NAMALWA (cell line): ENCODE measurements at places on chromosomes 11 and 22.

- DNase-seq, result no peak
Observed at GRCh38 chr11:8034604-8035190, 46.3 kb upstream of the TUB start.

DNA sequence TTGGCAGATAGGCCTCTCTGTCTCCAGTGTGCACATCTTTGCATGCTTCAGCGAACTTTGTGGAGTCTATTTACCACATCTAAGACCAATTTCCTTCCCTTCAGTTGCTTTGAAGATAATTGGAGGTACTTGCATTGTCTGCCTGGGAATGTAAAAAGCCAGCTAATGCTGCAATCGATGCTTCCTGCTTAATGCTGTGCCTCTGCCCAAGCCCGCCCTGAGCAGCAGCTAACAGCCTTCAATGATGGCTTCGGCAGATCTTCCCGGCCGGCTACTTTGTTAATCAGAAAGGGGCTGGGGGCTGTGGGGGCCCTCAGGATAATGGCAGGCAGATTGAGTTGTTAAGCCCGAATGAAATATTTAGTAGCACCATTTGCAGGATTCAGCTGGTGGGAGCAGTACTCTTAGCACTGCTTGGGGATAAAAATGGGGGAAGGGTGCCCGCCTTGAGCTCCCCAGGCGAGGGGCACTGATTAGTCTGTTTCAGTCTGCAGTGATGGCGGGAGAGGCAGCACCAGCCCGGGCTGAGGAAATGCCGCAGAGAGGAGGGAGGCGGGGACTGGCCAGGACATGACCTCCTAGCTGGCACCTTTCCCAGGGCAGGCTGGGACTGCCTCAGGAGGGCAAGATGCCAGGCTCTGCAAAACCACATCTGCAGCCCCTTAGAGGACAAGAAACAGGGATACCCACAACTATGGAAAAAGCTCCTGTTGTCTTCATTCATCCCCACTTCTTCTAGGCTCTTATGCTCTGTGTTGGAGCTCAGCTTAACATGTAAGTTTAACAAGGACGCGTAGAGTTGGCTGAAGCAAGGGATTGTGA is 460.0 kb downstream of the BUD13 start:
- DNase-seq, result no peak

DNA sequence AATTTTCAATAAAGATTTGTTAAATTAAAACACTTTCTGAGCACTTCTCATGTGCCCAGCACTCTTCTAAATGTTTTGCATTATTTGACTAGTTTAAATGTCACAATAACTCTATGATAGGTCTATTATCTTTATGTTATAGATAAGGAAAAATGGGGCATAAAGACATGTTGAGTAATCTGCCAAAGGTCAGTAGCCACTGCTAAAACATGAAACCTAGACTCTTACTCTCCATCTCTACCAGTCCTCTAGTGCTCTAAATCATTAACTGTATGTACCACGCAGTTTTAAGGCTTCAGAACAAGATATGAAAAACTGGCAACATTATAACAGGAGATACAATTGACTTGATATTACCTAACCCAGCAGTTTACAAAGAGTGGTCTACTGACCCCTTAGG is 6.9 kb downstream of the RAB6A start:
- DNase-seq, result no peak

DNA sequence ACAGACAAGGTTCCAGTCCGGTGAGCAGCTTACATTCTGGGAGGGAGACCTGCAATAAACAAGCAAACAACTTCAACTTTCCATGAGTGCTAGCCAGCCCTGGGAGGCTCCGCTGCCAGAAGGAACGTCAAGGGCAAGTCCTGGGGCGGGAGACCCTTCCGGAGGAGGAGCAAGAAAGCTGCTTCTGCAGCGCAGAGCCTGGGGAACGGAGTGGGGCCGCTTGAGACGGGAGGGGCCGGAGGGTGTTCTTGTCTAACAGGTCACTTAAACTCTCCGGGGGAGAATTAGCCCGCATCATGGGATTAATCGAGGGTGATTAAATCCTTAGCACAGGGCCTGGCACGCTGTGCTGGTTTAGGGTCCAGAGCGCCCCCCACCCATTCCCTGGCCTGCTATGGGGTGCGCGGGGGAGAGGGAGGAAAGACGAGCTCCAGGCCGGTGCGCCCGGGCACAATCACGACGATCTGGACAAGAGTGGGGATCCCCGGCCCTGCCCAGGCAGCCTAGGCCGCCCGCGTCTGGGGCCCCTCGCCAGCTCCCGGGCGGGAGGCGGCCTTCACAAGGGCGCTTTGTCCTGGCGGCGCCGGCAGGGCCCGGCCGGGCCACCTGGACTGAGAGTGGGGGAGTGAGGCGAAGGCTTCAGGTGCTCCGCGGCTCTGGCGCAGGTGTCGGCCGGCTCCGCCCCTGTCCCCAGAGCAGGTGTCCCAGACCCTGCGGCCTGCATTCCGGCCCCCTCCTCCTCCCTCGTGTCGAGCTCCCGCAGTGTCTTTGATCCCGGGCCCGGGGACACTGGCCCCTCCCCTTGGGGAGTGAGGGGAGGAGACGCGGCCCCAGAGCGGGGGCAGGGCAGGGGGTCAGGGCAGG is 663 bp upstream of the LARGE2 start:
- no peak for DNase-seq

DNA sequence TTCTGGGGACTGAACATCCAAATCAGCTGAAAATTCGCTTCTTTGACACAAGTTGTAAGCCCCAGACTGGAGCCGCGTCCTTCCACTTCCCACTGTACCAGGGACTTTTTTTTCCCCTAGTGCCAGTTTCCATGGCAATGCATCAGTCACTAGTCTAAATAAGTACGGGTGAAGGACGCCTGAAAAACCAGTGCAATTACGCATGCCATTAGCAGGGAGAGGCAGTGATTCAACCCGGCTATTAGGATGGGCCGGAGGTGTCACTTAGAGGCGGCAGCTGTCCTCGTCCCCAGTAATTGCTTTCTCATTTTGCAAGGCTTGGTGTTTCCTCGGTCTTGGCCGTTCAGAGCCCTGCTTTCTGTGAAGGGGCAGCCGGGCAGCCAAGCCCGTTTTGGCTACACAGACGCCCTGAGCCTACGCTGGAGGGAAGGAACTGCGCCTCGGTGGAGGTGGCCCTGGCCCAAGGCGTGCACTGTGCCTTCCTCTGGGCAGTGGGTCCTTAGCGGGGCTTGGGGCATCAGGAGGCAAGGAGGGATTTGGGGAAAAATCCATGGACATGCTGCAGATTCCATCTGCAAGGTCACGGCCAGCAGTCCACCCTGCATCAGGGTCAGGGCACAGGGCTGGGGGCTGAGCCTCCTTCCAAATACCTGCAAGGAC is 319.7 kb downstream of the CTTN start:
- no peak for DNase-seq

DNA sequence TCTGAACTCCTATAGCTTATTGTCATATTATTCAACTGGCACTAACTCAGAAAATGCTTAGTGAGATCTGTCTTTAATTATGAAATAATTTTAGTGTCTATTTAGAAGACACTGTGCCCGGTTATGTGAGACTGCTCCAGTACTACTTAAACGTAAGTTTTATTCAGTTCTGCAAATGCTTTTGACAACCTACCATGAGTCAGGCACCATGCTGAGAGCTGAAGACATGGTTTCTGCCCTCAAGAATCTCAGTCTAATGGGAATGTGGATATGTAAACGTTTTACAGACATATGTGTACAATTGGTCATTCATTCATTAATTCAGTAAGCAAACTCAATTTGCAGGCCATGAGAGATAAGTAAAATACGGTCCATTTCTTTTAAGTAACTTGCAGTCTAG is 40.0 kb downstream of the DCUN1D5 start:
- no peak for DNase-seq
